ENCODE measurements at places on chromosomes 12 and 14. TPM values are rescaled to one million over a fixed set of nuclear protein-coding genes. Genes with fewer than 3 reads are reported as not detected.

The TMEM117 gene
- 8.5 TPM for total RNA-seq

The KRT8 gene
- total RNA-seq = 43.1 TPM

The YBX3 gene
- 368 TPM for total RNA-seq

The C12orf50 gene
- total RNA-seq = not detected

The KLRF2 gene
- not detected for total RNA-seq

The KRT77 gene
- total RNA-seq = not detected

The FAM222A gene
- 1.0 TPM for total RNA-seq

The CEP170B gene
- total RNA-seq = 27.5 TPM

The PTGER2 gene
- 0.92 TPM for total RNA-seq

The SELPLG gene
- total RNA-seq = 0.58 TPM

The LHX5 gene
- not detected for total RNA-seq

The KRT6C gene
- not detected for total RNA-seq

DNA sequence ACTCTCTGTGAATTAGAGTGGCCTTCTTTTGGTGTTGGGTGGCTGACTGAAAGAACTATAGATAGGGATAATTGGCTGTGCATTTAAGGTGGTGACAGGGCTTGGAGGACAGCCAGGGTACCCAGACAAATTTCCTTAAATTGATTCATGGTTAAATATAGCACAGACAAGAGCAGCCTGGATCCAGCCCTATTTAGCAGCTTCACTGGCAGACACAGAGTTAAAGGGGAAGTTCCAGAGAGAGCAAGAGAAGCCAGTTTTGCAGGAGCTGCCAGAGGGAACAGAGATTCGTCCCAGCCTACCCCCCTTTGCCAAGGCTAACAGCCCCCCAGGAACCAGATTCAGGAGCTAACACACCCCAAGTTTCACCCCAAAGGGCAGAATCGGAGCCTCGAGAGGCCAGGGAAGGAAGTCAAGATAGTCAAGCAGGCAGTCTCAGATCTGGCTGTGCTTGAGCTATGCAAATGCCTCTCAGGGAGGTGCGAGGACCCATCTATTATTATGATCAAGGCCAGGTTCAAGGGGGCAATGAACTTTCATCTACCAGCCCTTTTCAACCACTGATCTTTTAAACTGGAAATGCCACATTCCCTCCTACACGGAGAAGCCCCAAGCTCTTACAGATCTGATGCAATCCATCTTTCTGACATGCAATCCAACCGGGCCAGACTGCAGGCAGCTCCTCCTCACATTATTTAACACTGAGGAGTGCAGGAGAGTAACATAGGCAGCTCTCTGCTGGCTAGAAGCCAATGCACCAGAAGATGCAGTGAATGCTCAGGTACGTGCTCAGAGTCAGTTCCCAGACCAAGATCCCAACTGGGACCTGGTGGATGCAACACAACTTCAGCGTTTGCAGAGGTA is 58.2 kb downstream of the DHRS2 start:
- DNase-seq = no peak

- no peak for DNase-seq
Observed at GRCh38 chr12:109773384-109774011, 59.7 kb downstream of the TRPV4 start.

DNA sequence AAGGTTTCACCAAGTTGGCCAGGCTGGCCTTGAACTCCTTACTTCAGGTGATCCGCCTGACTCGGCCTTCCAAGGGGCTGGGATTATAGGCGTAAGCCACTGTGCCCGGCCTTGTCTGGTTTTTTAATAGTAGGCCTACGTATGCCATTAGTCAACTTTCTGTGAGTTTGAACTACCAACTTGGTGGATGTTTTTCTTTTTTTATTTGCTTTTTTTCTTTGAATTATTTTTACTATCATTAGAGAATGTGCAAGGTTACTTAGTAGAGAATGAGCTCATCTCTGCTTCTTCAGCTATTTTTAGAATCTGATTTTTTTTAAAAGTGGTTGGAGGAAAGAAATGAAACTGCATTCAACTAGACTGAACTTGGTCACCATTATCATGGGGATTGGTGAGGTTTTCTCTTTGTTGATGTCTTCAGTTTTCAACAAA is 51.4 kb downstream of the HMGA2 start:
- DNase-seq = no peak

- no peak for DNase-seq
Observed at GRCh38 chr12:6883252-6883651, 10.1 kb upstream of the SPSB2 start.

- DNase-seq = no peak
Observed at GRCh38 chr12:122788387-122788786, 14.0 kb downstream of the CCDC62 start.

- no peak for DNase-seq
Observed at GRCh38 chr14:96069421-96069820, 30.3 kb downstream of the C14orf132 start.

- no peak for DNase-seq
Observed at GRCh38 chr14:96176275-96176674, 28.4 kb upstream of the BDKRB2 start.

DNA sequence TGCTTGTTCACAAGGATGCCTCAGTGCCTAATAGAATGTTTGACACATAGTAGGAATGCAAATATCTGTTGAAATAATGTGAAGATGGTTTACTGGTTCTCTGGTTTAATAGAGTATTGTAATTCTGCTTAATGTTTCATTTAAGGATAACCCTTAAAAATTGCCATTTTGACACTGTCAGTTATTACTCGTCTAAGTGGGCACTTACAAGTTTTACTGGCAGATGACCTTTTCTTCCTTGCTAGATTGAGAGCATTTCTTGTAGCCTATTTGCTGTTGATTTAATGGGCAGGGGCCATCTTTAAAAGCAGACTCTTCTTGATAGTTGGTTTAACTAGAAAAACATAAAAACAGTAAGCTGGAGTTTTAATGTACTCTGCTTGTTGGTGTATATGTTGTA is 1.9 kb downstream of the TMEM263 start:
- no peak for DNase-seq

DNA sequence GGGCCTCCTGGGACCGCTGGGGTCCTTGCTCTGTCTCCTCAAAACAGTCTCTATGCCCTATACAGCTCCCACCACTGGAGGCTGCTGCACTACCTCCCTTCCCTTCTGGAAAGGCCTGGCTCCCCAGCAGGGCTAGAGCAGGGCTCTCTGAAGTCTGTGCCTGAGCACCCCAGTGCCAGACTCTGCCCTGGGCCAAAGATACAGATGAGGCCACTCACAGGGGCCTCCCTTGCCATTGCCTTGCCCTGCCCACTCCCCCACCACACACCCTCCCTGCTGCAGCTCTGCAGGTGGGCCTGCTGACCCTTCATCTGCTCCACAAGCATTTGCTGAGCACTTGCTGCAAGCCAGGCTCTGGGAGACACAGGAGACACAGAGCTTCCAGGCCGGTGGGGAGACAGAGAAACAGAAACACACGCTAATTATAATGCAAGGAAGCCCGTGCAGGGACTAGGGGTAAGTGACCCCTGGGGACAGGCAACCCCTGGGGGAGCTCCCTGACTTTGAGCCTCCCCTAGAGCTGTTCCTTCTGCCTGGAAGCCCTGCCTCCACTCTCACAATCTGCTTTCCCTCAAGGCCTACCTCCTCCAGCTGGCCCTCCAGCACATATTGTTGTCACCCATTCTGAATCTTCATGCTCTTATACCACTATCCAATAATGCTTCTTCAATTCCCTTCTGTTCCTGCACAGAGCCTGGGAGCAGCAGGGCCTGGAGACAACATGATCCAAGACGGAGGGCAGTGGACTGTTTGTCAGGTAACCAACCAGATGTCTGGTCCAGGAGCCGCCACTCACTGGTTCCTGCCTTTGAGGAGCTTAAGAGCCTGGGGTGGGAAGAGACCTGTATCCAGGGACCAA is 32.6 kb upstream of the PNMA1 start:
- DNase-seq = no peak

DNA sequence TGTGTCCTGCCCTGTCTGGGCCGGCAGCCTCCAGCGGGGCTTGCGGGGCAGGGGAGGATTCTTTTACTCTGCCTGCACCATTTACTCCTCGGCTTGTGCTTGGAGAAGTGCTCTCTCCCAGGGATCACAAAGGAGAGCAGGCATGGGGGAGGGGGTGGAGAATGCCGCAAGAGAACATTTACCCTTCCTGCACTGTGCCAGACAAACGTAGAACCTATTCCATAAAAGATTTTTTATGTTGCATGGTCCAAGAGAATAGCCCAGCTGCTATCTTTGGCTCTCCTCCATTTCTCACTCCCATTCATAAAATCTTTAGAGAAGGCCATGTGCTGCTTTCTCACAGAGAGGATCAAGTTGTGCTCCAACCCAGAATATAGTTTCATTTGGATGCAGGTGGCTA is 159.4 kb downstream of the SPTSSA start:
- no peak for DNase-seq

GRCh38 chr12:67515679-67516340 is 132.7 kb upstream of the DYRK2 start:
- no peak for DNase-seq

DNA sequence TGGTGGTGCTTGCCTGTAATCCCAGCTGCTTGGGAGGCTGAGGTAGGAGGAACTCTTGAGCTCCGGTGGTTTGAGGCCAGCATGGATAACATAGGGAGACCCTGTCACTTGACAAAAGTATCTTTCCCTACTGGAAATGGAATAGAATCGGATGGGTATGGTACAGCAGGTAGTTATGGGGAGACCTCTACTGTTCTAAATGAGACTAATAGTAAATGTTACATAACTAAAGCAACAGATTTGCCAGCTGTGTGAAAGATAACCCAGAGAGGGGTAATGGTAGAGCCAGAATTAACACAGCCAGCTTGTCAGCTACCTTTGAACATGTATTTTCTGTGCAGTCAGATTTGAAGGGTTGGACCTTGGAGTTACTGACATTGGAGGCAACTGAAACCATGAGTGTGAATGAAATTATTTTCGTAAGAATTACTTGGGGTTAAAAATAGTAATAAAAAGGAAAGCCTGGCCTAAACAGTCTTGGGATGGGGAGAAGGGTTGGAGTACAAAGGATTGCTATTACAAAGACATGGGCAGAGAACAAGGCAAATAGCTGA is 21.7 kb upstream of the NUP107 start:
- no peak for DNase-seq

- DNase-seq = no peak
Observed at GRCh38 chr14:74582910-74583581, 29.0 kb downstream of the LTBP2 start.

GRCh38 chr14:99543370-99543769 is 60.6 kb downstream of the CCDC85C start:
- no peak for DNase-seq

- peak; percentile 29 for DNase-seq
Observed at GRCh38 chr12:44015333-44015941, 179.6 kb downstream of the TMEM117 start.

DNA sequence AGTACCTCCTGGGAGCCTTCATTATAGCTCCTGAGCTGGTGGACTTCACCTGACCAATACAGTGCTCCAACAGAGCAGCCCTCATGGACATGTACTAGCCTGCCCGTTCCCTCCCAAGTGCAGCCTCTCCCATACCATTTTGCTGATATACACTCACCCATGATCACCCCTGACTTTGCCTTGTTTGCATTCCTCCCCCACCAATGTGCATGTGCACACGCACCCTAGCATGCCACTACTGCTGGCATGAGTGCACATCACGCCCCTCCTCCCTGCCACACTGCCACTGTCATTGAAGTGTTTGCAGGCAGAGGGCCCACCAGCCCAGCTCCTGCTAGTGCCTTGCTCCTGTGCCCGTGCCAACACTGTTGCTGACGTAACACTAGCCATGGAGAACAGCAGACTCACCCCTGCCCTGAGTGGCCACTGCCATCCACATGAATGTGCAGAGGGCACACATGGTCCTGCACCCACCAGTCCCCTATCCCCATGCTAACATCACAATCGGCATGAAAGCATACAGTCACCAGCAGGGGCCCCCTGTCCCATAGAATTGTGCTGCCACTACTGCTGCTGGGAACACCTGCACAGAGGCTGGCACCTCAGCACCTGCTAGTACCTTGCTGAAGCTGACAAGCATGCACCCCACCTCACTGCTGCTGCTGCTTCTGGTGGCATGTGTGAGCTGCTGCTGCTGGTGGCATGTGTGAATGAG is 110.3 kb downstream of the SINHCAF start:
- DNase-seq = no peak

DNA sequence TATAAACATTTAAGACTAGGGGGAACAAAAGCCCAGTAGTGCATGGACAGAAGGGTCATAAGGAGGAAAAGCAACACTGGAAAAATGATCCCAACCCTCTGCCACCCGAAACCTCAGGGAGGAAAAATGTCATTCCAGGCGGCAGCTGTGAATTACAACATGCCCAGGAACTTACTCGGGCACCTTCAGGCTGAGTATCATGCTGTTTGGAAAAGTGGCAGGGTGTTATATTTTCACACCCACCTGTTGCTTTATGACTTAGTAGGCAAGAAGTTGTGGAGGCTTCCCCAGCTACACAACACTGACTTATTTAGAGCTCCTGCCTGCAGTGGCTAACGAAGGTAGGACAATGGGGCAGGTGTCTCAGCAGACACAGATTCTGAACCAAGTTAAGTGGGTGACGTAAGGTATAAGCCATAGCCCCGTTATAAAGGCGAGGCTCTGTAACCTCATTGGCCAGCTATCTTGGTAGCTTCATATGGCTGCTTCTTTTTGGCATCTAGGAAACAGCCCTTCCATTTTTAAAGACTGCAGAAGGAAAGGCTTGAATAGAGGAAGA is 96.1 kb upstream of the IFNG-AS1 start:
- no peak for DNase-seq

DNA sequence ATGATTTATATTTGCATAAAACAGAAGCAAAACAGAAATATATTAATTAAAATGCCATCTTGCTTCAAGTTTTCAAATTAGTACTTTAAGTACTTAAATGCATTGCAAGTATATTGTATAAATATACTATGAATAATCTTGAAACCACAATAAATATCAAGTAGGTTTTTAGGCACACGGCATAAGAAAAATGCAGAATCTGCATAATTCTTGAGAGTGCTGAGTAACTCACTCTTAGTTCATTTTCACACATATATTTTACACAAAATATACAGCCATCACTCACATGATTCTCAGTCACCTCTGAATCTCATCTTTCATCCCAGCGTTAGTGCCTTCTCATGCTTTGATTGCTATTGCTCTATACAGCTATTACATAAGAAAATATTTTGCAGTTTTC is 51.9 kb downstream of the SLC6A15 start:
- DNase-seq = no peak

DNA sequence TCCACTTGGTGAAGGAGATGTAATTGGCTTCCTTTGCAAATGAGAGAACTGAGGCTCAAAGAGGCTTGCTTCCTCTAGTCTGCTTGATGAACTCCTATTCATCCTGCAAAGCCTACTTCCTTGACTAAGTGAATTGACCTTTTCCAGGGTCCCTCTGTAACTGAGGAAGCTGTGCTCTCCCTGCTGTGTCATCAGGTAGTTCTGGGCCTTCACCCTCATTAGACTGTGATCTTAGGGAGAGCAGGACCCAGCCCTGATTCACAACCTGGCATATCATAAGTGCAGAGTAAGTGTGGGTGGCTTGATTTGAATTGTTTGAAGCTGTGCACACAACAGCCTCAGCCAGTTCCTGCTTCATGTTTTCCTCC is 16.3 kb downstream of the ASB2 start:
- no peak for DNase-seq

- DNase-seq = no peak
Observed at GRCh38 chr14:94356379-94357056, 31.9 kb downstream of the SERPINA1 start.

Data from glomerular endothelial cell (primary cell).